Osteocyte (in vitro differentiated cells): ENCODE measurements at places on chromosomes 7 and 10.

DNA sequence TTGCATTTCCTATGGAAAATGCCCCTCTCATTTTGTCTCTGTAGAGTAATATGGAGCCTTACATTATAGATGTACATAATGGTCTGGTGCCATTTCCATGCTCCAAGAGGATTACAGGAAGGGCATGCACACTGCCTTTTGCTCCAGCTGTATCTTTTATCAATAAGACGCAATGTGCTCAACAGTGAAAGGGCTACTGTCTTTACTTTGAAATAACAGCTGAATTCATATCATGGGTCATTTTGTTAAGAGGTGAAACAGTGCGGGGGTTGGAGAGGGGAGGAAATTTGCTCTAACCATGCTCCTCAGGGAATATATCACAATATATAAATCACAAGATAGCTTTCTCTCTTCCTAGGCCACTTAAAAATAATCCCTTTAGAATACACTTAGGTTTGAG is 77.7 kb downstream of the ICA1 start:
- no peaks in the 10 kb centered on the region for H3K36me3 ChIP-seq
- no peak for DNase-seq
- H3K27ac ChIP-seq, result no peak overlapping the region
- H3K4me3 ChIP-seq, result no peak overlapping the region
- no peaks in the 10 kb centered on the region for H3K27me3 ChIP-seq
- H3K4me1 ChIP-seq, result no peaks in the 10 kb centered on the region

DNA sequence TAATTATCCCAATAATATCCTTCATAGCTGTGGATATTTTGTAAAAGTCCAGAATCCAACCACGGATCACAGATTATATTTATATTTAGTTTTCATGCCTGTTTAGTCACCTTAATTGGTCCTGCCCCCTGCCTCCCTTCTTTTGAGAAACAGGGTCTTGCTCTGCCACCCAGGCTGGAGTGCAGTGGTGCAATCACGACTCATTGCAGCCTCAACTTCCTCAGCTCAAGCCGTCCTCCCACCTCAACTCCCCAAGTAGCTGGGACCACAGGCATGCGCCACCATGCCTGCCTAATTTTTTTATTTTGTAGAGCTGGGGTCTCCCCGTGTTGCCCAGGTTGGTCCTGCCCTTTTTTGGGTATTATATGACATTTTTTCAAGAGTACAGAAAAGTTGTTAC is 129.4 kb downstream of the KAT6B start:
- H3K27ac ChIP-seq, result no peak overlapping the region
- H3K4me3 ChIP-seq, result no peak overlapping the region
- H3K36me3 ChIP-seq, result no peaks in the 10 kb centered on the region
- H3K4me1 ChIP-seq, result peaks cover 8% of the 10 kb centered on the region
- no peak for DNase-seq

- no peak for DNase-seq
- no peak overlapping the region for H3K27ac ChIP-seq
- H3K27me3 ChIP-seq, result peaks cover 3% of the 10 kb centered on the region
- no peaks in the 10 kb centered on the region for H3K36me3 ChIP-seq
Measured at GRCh38 chr7:147833557-147833956, 757.0 kb upstream of the C7orf33 start.

GRCh38 chr7:103025341-103025740 is 49.3 kb downstream of the FBXL13 start:
- no peaks in the 10 kb centered on the region for H3K36me3 ChIP-seq
- no peak for DNase-seq
- no peak overlapping the region for H3K27ac ChIP-seq
- H3K27me3 ChIP-seq, result no peaks in the 10 kb centered on the region

DNA sequence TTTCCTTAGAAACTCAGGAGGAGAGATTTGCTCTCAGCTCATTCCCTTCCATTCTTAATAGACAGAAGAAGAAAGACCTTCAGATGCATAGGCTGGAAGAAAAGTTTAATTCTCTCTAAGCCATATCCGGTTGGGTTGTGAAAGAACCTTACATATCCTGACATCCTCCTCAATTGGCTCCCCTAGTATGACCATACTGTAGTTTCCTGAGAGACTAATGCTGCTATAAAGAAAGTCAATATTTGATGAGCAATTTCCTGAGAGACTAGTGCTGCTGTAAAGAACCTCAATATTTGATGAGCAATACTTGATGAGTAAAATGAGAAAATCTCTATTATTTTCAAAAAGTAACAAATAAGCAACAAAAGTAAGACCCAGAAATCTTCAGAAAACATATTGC is 888.5 kb upstream of the SORCS1 start:
- no peaks in the 10 kb centered on the region for H3K27me3 ChIP-seq
- no peaks in the 10 kb centered on the region for H3K36me3 ChIP-seq
- H3K4me3 ChIP-seq, result no peak overlapping the region
- DNase-seq, result no peak
- no peaks in the 10 kb centered on the region for H3K4me1 ChIP-seq

DNA sequence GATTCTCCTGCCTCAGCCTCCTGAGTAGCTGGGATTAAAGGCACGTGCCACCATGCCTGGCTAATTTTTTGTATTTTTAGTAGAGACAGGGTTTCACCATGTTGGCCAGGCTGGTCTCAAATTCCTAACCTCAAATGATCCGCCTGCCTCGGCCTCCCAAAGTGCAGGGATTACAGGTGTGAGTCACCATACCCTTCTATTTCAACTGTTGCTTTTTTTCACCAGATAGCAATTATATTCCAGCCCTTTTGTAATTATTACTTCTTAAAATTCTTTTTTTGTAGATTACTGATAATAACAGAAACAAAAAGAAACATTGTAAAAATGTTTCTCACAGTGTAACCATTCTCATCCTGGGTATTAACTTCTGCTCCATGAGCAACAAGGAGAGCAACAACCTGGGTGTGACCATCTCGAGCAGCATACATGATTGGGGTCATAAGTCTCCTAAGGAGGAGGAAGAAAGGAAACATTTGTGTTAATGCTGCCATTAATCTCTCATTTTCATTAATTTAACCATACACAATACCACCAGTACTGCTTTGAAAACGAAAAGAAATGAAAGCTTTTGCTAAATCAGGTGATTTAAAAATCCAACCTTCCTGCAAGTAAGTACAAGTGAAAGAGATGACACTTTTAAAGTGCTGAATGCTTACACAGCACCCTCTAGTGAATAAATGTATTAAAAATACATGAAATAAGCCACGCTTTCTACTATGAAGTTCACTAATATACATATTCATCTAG is 41.8 kb downstream of the ASZ1 start:
- H3K36me3 ChIP-seq, result peaks cover 9% of the 10 kb centered on the region
- no peaks in the 10 kb centered on the region for H3K27me3 ChIP-seq
- H3K4me3 ChIP-seq, result no peak overlapping the region
- H3K4me1 ChIP-seq, result peaks cover 6% of the 10 kb centered on the region
- H3K27ac ChIP-seq, result no peak overlapping the region

DNA sequence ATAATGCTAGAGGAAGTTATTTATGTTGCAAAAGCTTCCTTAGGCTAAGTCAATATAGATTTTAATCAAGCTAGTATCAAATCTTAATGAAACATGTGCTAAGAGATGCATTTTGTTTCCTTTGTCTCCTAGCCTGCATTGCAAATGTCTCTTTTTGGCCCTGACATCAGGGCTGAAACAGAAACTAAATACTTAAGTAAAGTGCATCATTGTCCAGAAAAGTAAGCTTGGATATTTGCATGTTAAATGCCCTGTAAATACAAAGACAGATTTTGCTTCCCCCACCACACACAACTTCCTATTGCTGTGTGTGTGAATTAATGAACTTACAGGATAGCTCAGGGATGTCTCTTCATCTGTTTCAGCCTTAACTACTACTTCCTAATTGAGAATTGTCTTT is 10.0 kb upstream of the STAMBPL1 start:
- no peak overlapping the region for H3K4me3 ChIP-seq
- H3K27ac ChIP-seq, result no peak overlapping the region
- peaks cover 11% of the 10 kb centered on the region for H3K27me3 ChIP-seq

- H3K27ac ChIP-seq, result no peak overlapping the region
- peak overlapping the region; percentile 56 for H3K4me3 ChIP-seq
- peaks cover 12% of the 10 kb centered on the region for H3K4me1 ChIP-seq
- peaks cover 61% of the 10 kb centered on the region for H3K27me3 ChIP-seq
Measured at GRCh38 chr7:20798081-20798693, 11.5 kb upstream of the SP8 start.
